A549 treated with Hydrocortisone at 1 μM for 4 hours (cell line): ENCODE measurements at places on chromosomes 5 and 9. TPM values are rescaled to one million over a fixed set of nuclear protein-coding genes. Genes with fewer than 3 reads are reported as not detected.

JAKMIP2 gene
- not detected in 5 replicates for total RNA-seq

GNA14 gene
- total RNA-seq, result 0.03 to 0.14 TPM in 2 of 5 replicates, not detected in the others

TMEM174 gene
- not detected in 5 replicates for total RNA-seq

RANBP3L gene
- total RNA-seq, result not detected in 5 replicates

CORO2A gene
- 0.99 to 2.1 TPM (median 1.6 TPM) in 5 replicates for total RNA-seq

PCDHAC1 gene
- total RNA-seq, result 1.8 to 2.5 TPM (median 2.2 TPM) in 5 replicates
